ENCODE measurements at places on chromosomes 12 and 14.

GRCh38 chr14:65594153-65594881 lies 181.8 kb downstream of the FUT8 start:
- ATAC-seq: no peak

- no peak for ATAC-seq
These were observed 38.2 kb downstream of the HRK start for GRCh38 chr12:116843085-116843484.

DNA sequence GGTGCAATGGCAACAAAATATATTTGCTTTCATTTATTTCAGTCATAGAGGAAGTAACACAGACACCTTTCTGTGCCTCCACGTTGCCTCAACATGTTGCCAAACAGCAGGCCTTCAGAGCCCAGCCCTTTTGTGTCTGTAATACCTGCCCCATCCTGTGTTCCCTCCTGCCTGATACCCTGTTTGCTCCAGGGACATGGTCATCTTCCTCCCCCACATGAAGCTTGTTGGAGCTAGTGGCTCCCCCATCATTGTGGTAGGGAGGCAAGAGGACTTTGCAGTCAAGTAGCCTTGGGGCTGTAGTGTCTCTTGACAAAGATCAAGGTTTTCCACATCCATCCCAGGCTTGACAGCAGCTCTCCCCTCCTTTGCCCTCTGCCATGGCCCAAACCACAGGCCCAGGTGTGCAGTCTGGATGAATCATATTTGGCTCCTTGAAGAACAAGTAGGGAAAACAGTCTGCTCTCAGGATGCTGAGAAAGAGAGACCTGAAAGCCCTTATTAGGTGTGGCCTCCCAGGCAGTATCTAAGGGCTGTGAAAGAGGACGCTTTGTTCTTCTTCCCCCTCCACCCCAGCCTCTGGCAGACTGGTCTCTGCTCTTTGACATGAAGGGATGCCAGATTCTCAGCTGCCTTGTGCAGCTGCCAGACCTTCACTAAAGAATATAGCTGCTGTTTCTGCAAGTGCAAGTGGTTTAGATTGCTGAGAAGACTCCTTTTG lies 329.0 kb downstream of the C12orf75 start:
- no peak for ATAC-seq

- ATAC-seq: no peak
These were observed 96.1 kb downstream of the CRADD start for GRCh38 chr12:93773122-93773871.

DNA sequence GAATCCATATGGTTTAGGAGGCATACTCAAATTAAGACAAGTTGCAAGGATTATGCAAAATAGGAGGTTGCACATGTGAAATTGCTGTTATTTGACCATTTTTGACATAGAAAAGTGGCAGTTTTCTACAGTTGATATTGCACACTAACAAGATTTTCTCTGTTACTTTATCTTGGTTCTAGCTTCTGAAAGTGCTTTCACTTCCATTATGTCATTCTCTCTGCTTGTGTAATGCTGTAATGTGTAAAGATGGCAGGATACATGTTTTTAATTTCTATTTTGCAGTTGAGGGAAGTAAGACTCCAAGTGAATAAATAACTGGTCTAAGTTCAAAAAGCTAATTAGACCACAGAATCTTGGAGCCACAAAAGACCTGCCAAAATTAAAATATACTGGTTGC lies 60.6 kb downstream of the MYRFL start:
- no peak for ATAC-seq

GRCh38 chr14:69683971-69684370 lies 72.6 kb downstream of the SUSD6 start:
- ATAC-seq: peak; percentile 60

- peak; percentile 76 for ATAC-seq
These were observed 473.0 kb downstream of the RAD51B start for GRCh38 chr14:68292441-68293215.

- ATAC-seq: no peak
These were observed 92.7 kb downstream of the BORCS5 start for GRCh38 chr12:12449533-12450025.

Measured in stimulated activated memory B cell treated with anti-CD40 and anti-IgM and Interleukin-4, amounts not matched to agents 10 μg/mL and 1 μg/mL and 100 μg/mL, for 72 hours (primary cell).